ENCODE measurements at places on chromosomes 4 and X.

- peak; percentile 32 for DNase-seq
Measured at GRCh38 chr4:114807759-114808404, 209.3 kb downstream of the UGT8 start.

DNA sequence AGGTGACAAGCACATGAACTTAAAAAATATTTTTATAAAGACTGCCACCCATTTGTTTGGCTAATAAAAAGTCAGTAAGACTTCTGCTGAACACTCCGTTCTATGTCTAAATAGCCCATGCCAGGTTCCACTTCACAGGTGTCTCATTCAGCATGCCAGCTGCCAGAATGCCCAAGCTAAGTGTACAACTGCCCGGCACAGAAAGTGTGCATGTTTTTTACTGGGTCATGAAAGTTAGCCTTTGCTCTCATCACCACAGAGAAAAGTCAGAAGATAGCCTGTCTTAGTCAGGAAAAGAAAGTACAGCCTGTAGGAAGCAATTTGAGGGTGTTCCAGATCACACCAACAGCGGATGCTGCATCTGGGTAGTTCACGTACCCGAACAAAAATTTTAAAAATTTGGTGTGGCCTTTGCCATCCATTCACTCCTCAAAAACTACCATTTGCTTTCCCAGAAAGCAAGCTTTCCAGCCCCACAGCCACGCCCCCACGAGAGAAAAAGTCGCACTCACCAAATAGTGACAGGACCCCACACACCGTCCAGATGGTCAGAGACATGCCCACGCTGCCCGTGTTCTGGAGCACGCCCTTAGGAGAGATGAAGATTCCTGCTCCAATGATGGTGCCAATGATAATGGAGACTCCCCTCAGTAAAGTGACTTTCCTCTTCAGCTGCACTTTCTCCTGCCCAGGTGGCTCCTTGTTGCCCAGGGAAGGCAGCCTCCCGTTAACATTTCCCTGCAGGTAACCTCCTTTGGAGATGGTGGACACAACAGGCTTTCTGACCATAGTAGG, 671 bp downstream of the SLC7A11 start:
- peak; percentile 84 for DNase-seq

- peak; percentile 68 for DNase-seq
Measured at GRCh38 chr4:123284168-123284567, 112.4 kb upstream of the SPRY1 start.

DNA sequence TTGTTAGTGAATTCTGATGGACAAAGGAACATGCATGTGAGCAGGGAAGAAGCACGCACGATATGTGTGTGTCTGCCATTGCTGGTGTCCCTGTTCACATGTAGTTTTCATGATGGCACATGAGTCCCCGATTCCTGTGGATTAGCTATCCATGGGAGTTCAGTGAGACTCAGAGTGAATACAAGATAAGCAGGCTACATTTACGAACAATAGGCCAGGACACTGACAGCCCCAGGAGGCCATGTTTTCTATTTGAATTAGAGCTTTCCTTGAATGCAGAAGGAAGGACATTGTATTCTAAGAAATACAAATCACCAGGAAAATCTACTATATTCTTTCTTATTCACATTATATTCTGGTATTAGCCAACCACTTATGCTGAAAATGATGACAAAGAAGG, 171.4 kb downstream of the PPP1R2C start:
- DNase-seq, result no peak

- DNase-seq, result no peak
Measured at GRCh38 chrX:24479924-24480323, 14.8 kb downstream of the PDK3 start.

Data from EH (cell line).